HuH-7 (cell line): ENCODE measurements at places on chromosomes 11 and 22.
A peak's percentile ranks its signal among the peaks of the same experiment; 100 is the strongest.

DNA sequence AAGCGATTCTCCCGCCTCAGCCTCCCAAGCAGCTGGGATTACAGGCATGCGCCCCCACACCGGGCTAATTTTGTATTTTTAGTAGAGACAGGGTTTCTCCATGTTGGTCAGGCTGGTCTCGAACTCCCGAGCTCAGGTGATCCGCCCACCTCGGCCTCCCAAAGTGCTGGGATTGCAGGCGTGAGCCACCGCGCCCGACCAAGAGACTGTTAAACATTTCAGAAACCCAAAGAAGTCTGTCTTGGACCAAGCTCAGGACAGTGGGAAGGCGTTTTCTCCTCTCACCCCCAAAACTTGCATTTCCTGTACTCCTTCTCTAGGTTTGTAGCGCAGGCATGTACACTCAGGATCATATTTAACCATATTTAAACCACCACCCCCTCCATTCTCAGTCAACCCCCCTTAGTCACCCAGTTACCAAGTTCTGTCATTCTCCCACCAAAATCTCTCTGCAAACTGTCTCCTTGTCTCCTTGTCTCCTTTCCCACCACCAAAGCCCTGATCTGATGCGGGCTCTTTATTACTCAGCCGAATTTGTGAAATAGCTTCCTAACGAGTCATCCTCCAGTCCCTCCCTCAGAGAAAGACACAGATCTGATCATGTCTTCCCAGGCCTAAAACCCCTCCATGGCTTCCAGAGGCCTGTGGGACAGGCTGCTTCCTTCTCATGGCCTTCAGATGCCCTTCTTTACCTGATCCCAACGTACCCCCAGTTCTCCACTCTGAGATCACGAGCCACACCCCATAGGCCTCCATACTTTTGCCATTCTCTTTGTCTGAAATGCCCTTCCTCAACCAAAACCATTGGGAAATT lies 29.0 kb upstream of the CREB3L1 start:
- no peak for DNase-seq

DNA sequence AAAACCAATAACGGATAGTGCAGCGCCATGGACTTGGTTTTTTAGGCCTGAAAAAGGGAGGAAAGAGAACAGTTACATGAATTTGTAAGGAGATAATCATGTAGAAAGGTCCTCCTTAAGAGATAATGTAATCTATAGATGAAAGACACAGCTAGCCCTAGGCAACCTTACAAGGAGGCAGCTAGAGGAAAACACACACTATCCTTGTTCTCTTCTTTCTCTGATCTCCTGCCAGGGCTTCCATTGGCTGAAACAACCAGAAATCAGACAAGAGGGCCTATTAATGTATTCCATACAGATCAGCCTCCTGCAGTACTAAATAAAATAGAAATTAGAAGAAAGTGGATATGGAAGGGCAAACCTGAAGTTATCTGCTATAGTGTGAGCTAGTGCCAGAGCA lies 53.0 kb downstream of the KCNA4 start:
- no peak for DNase-seq

DNA sequence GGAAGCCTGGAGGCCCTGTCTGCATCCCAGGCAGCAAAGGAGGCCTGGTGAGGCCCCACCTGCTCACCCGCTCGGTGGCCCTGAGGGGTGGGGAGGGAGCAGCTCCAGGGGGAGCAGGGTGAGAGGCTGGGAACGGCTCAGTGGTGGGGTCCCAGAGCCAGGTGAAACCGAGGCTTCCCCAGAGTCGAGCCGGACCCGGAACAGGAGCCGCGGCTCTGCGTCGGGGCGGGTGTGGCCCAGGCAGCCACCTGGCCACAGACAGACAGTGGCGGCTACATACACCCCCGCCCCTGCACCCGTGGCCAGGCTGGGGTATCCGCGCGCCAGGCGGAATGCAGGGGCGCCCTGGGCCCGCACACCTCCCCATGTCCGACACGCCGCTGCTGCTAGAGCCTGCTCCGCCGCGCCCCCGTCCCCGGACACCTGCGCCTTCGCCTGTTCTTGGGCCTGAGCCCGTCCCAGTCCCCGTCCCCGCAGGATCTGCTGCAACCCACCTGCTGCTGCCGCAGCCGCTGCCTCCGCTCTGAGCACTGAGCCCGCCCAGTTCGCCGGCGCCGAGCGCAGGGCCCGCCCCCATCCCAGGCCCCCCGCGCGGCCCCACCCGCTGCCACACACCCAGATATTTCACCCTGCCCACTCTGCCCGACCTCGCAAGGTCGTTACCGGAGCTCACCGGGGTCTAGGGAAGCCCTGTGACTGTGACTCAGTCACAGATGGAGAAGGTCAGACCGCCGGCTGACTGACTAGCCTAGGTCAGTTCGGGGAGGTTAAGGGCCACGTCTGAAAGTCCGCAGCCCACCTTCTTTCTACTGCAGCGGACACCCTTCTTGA lies at the start of gene SLC7A4:
Gene SLC7A4 (minus strand): TSS at position 525 of the 831 bp plus-strand sequence. CDS start 749 bp downstream, outside the sequence.
- no peak for DNase-seq

GRCh38 chr22:50672471-50673230 lies at the start of gene SHANK3:
Gene SHANK3, plus strand, starts transcription at chr22:50672823.
- DNase-seq = no peak

GRCh38 chr22:17102297-17102667 lies 17.5 kb downstream of the IL17RA start:
- DNase-seq = no peak

DNA sequence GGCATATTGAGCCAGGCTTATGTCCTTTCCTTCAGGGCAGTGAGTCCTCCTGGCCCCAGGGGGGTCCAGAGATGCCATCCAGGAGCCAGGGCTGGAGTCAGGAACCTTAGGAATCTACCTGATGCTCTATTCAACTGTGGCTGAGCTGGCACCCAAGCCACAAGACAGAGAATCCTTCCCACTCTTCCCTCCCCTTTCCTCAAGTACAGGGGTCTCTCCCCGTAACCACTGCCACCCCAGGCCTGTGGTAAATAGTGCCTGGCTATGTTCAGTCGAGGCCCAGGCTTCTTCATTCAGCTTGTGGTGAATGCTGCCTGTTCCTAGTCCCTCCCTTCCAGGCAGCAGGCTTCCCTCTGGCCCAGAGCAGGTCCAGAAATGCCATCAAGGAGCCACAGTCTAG lies 45.5 kb upstream of the THY1 start:
- no peak for DNase-seq

- DNase-seq = no peak
Measured at GRCh38 chr11:44334356-44335004, 24.5 kb upstream of the ALX4 start.

DNA sequence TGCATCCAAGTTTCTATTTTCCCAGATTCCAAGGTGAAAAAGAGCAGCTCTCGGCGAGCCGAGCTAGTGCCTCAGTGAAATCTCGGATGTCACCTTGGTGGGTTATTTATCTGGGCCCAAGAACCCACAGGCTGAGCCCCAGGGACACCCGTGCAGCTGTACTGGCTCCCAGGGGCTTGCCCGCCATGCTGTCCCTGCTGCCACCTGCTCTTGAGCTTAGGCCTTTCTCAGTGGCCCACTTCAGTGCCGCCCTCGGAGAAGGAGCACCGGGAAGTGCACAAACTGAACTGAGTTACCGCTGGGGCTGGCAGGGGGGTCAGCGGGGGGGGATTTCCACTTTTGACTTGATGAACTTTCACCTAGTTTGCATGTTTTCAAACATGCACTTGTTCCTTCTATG lies 27.9 kb downstream of the CPT1A start:
- no peak for DNase-seq

- no peak for DNase-seq
Measured at GRCh38 chr11:113153847-113154246, 160.5 kb upstream of the TTC12 start.

DNA sequence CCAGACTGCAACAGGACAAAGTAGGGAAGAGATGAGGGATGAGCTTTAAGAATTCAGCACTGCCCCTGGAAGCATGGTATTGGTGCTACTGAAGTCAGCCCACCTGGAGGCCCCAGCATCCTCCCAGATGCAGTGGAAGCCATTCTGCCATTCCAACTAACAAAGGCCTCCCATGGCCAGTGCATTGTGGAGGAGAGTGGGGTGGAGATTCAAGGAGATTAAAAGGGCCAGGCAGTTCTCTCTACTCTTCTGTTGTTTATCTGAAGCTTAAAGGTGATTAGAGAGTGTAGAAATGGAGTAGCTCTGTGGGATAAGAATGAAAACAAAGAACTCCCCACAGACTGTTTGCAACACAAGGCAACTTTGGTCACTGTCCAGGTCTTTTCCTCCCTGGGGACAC lies 24.1 kb upstream of the TSKU start:
- no peak for DNase-seq

GRCh38 chr11:119741369-119742262 lies 12.6 kb upstream of the NECTIN1 start:
- DNase-seq = peak; percentile 83

DNA sequence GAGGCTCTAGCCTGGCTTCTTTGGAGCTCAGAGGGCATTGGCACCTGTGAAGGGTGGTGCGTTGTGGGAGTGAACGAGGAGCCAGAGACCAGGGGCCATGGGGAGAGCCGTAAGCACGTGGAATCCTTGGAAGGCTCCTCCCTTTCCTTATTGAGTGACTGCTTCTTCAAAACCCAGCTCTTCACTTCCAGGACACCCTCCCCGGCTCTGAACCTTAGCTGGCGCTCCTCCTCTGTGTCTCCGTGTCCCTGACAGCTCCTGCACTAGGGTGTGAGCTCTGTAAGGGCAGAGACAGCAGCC lies 26.3 kb downstream of the POLR3H start:
- DNase-seq = no peak

DNA sequence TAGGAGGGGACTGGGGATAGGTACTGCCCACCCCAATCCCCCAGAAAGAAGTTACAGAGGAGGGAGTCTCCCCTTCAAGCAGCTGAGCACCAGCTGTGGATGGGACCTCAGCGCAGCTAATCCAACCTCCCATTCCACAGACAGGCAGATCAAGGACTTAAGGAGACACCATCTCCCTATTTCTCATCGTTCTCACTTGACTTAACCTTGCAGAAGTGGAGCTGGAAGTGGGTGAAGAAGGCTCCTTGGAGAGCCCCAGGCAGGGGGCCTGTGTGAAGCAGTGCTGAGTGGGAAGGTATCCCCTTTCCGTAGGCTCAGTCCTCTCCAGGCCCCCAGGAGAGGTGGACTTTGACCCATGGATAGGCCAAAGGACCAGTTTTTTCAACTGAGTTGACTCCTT lies 27.3 kb downstream of the USP35 start:
- peak; percentile 32 for DNase-seq

DNA sequence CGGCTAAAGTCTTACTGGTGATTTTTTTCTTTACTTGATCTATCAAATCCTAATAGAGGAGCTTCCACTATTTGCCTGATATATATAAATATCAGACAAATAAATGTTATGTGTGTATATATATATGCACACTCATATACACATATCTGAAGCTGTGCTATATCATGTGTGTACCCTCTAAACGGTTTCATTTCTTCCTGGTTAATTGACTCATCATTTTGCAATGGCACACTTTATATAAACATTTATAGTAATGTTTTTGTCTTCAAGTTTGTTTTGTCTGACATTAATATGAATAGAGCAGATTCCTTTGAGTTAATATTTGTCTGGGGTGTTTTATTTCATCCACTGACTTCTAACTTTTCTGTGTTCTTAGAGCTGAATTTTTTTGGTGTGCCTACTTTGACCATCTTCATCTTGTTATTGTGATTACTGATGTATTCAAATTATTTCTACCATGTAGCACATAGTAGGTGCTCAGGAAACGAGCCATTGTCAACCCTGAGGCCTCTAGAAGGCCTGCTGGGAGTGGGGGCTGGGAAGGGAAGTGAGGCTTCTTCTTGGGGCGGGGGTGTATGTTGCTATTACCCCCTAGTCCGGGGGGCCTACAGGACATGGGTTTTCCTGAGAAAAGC lies 82.6 kb downstream of the LRRC32 start:
- DNase-seq = no peak
